Stimulated activated CD8-positive, alpha-beta memory T cell treated with anti-CD3 and anti-CD28 coated beads, Interleukin-4, amount 100 ng/mL, for 4 hours (primary cell): ENCODE measurements at places on chromosomes 2 and 18.

DNA sequence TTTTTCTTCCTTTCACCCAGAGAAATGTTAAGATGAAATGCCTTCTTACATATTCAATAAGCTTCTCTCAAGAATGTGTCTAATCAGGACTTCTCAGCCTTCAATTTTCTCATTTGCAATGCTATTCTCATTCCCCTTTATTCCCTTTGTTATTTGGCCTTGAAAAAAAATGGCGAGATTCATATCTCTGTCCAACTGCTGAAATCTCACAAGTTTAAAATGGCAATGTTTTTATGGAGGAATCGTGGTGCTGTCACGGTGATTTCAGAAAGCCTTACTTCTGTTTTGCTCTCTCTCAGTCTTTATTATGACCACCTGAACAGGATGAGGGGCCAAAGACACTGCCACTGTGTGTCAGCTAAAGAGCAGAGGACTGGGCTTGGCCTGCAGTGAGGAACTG lies 928.5 kb downstream of the DCC start:
- DNase-seq: no peak

- no peak for DNase-seq
These were observed 106.4 kb upstream of the SMIM21 start for GRCh38 chr18:75533950-75534349.

DNA sequence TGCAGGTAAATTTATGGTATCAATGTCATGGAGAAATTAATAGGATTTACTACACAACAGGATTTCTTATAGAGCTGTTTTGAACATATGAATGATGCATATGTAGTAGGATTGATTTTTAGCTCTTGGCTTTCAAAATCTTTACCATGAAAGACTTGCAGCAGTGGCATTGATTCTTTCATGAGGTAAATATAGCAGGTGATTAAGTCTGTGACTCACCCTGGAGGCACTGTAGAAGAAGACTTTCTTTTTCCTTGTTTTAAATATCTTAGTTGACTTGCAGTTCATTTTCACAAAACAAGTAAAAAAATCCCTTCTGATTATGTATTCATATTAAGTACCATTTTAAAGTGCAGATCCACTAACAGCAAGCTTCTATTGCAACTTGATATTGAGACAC lies 463.0 kb downstream of the FBXO15 start:
- DNase-seq: no peak

GRCh38 chr2:173118395-173118794 lies 42.7 kb downstream of the MAP3K20 start:
- no peak for DNase-seq

DNA sequence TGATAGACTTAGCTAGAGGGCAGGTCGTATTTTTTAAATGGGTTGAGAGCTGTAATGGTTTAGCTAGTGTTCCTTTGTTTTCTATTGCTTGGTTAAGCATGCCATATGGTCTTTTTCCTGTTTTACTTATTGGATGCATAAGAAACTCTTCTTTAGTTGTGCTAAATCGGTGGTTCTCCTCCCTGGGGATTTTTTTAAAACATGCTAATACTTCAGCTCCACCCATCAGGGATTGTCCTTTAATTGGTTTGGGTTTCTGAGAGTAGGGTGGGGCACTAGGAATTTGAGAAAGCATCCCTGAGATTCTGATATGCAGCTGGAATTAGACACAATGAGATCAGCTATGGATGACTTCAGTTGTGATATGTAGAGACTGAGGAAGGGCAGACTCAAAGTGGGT lies 497.2 kb downstream of the THSD7B start:
- no peak for DNase-seq

DNA sequence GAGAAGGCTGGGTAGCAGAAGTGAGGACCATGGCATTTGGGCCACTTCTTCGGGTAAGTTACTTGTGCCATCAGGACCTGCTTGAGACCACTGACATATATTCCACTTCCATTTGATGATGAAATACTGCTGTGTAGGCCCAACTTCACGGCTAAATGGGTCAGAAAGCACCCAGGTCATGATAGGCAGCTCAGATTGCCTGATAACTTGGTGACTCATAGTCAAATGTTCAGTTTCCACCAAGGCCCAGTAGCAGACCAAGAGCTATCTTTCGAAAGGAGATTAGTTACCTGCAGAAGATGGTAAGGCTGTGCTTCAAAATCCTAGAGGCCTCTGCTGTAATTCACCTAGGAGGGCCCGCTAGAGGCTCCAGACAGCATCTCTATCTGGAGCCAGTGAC lies 31.8 kb upstream of the MEX3C start:
- DNase-seq: no peak

GRCh38 chr2:196341277-196341841 lies 170.0 kb upstream of the STK17B start:
- DNase-seq: no peak

GRCh38 chr18:63164396-63164795 lies 155.2 kb downstream of the BCL2 start:
- DNase-seq: no peak

GRCh38 chr2:135798275-135798705 lies 38.7 kb downstream of the LCT start:
- no peak for DNase-seq

DNA sequence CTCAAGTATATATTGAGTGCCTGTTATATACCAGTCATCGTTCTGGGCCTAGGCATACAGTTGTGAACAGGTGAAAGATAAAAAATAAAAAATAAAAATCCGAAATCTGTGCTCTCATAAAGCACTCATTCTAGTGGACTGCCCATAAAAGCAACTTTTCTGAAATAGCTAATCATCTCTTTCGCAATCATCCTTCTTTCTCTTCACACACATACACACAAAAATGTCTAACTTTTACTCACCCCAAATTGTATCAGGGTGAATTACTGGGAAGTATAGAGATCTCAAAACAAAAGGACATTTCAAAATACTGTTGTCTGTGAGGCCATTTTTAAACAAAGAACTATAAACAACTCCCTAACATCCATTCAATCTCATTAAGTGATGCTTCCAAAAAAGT lies 29.6 kb upstream of the ORC2 start:
- DNase-seq: no peak

- no peak for DNase-seq
These were observed 767 bp upstream of the CCDC102B start for GRCh38 chr18:68796936-68797690.

- no peak for DNase-seq
These were observed 92.3 kb downstream of the KLF7 start for GRCh38 chr2:207073412-207073800.

DNA sequence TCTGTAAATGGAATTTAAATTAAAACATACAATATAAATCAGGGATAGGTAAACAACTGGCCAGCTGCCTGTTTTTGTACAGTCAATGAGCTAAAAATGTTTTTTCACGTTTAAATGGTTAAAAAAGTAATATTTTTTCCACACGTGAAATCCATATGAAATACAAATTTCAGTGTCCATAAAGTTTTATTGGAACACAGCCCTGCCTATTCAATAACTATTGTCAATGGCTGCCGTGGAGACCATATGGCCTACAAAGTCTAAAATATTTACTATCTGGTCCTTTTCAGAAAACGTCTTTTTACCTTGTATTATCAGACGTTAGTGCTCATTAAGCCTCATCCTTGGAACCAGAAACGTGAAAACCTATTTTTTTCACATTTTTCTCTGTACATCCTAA lies 1.3 kb downstream of the TMEM17 start:
- no peak for DNase-seq

GRCh38 chr2:102366406-102367112 lies 11.0 kb downstream of the IL18R1 start:
- DNase-seq: no peak

GRCh38 chr2:182316950-182317349 lies 109.9 kb downstream of the PDE1A start:
- no peak for DNase-seq

DNA sequence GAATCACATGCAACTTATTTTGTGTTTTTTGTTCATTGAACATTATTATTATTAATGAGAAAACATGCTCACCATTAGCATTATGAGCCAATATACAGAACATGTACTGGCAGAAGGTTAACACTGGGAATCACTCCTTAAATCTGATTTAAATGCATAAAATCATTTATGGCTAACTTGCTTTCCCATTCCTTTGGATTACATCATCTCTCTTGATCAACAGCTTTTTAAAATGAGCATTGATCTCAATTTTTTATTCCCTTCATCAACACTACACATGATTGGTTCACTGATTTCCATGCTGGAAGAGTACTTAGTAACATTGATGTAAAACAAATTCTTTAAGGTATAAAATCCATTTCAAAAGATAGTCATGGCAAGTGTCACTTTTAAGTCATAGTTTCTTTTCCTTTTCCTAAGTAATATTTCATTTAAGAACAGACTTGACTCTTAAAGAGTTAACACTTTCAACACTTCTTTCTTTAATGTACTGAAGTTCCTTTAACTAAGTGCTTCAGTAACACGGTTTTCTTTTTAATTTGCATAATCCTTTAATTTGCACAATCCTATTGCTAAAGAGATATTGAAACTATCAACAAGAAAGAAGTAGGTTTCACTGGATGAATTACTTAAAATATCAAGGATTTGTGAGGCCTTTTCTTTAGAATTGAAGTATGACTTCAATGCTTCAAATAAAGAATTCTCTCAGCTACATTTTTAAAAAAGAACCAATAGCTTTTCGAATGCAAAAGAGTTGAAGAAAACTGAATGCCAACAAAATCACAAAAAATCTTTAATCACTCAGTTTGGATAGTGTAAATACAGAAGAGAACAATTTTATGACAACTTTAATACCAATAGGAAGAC lies 24.9 kb upstream of the BUB1 start:
- no peak for DNase-seq

DNA sequence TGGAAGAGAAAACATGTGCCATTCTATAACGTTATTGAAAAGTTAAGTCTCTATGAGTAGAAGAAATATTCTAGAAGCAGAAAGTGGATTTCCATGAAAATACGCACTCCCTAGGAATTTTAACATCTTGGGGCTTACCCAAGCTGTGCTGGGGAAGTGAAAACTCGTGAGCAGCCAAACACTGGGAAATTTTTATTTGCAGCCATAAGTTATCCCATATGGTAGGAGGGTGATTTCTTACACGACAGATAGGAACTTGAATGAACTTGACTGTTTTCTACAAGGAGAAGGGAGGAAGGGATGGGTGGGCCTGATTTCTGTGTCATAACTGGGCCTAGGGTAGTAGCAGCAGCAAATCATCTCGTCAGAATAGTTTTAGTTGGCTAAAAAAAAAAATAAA lies 272.6 kb downstream of the ETAA1 start:
- no peak for DNase-seq

DNA sequence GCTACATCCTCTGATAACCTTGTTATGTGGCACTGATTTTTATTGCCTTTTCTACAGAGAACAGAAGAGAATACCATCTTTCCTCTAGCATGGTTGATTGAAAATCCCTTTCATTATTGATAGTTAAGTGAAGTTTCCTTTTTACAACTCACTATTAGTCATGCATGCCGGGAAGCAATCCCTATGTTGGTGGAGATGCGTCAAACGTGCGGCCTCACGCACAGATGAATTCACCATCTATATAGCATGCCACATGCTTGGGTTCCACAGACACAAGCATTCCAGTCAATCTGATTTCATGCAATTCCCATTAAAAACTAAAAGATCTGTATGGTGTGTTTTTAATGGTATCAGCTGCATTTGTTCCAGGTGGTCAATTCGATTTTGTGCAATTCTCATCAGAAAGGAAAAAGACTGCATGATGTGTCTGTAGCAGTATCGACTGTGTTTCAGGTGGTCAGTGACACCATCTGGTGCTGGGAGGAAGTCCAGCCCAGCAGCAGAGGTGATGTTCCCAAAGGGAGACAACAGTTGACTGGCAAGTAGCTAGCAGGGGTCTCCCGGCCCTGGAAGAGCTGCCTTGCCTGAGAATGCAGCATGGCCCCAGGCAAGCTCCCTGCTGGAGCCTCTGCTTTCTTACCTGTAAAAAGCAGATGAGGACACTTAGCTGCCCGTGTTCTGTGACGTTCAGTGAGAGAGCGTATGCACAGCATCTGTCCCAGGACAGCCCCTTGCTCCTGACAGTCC lies 151.3 kb upstream of the NCK2 start:
- no peak for DNase-seq

DNA sequence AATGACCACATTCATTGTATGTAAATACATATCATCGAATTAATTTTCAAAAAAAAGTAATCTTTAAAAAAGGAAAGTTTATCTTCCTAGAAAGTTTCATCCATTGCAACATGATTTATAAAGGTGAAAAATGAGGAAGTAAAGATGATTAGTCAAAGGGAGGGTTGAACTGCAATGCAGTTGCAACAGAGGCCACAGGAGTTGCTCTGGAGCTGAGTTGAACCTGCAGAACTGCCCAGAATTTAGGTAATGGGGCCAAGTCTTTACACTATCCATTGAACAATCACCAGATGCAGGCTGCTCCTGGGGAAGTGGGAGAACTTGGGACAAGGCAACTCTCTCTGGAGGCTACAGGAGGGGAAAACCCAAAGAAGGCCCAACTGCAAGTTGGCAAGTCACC lies 390.7 kb downstream of the METTL4 start:
- DNase-seq: no peak

GRCh38 chr2:196587739-196588138 lies 51.8 kb upstream of the CCDC150 start:
- DNase-seq: no peak

GRCh38 chr2:45259138-45259537 lies 249.9 kb upstream of the SIX2 start:
- DNase-seq: no peak
